ENCODE measurements at places on chromosomes 5 and 9.

DNA sequence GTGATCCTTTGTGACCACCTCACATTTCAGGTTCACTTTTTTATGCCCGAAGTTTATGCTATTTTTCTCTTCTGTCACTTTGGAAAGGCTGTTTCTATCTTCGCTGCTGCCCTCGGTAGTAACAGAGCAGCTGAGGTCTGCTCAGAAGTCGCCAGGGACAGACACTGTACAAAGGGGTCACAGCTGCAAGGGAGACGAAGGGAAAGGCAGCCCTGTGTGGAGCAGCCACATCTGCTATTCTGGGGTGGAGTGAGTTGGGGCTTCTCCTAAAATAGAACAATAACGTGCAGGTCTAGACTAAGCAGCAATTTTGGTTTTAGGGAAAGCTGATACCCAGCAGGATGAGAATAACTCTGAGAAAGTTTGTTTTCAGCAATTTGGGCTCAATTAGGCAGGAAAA is 72.5 kb downstream of the ACTL7B start:
- no peak for DNase-seq

DNA sequence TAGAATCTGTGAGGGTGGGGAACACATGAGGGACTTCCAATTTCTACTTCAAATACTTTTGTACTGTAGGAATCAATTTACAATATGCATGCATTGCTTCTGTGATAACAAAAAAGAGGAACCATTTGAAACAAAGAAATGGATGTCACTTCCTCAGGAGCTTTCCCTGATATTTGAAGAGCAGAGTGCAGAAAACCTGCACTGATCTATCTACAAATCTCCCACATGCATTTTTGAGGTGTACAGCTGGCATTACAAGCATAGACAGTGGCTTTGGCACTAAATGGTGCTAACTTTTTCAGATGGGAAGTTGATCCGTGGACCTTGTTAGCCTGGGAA is 27.7 kb downstream of the YIPF5 start:
- DNase-seq: no peak

- DNase-seq: no peak
These were observed 15.7 kb downstream of the NACC2 start for GRCh38 chr9:136079211-136079915.

DNA sequence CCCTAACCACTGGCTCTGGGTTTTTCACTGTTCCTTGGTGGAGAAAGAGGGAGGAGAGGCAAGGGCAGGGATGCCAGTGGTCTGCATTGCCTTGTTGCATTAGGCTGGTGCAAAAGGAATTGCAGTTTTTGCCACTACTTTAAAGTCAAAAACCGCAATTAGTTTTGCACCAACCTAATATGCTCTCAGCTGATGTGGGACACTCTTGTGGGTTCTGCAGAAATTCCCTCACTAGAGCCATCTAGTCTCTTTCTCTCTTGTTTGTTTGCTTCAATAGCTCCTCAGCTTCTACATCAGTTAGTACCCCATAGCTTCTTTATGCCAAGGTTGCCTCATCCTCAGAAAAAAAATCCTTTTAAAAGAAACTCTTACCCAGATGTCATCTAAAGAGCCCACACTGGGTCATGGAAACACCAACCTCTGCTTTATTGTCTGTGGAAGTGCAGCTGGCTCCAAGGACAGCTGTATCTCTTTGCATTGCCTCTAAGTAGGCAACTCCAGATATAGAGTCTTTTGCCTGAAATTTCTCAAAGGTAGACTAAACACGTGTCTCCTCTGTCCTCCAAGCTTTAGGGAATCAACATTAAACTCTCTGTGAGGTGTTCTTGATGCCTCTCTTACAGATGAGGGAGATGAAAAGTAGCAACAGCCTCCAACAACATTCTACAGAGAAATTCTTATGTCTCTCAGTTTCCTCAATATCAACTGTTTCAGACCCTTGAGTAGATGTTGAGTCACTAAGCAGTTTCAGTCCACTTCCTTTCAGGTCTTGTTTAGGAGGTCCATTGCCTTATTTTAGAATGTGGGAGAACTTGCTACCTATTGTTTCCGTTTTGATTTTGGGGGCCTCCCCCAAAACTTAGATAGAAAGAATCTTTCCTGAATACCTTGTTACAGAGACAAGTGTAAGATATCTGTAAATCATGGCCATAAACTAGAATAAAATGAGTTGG is 84.9 kb upstream of the MEF2C start:
- DNase-seq: no peak

All from stimulated activated CD8-positive, alpha-beta memory T cell treated with anti-CD3 and anti-CD28 coated beads, Interleukin-4, amount 100 ng/mL, for 1 hour (primary cell).